ENCODE measurements at places on chromosomes 2 and 18.
A peak's percentile ranks its signal among the peaks of the same experiment; 100 is the strongest.

DNA sequence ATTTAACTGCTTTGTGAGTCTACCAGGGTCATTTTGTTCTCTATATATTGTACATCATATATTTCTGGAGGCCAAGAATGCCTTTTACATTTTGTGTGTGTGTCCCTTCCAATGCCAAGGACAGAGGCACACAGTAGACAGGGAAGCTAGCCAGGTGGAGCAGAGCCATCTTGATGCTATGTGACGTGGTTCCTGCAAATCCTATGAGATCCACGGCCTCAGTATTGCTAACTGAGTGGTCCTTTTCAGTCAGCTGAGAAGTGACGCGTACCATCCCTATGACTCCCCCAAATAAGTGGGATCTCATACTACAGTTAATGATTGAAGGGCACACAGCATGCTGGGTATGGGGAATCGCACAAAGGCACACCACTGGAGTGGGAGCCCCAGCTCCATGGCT lies 27.3 kb downstream of the CCDC141 start:
- no peak for DNase-seq

DNA sequence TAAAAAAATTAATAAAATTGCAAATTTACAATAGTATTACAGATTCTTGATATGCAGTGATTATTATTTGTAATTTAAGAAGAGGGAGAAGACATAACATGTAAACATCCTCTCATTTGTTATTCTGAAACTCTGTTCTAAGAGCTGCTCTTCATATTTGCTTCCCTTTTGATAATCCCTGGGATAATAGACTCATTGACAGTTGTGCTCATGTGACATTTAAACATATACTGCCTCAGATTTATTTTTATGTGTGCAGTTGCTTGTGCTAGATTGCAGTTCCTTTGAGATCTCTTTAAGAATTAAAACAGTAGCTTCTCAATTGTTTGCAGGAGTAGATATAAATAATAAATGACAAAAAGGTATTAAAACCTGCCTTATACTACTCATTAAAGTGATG lies 605.1 kb upstream of the CNTNAP5 start:
- DNase-seq = no peak

DNA sequence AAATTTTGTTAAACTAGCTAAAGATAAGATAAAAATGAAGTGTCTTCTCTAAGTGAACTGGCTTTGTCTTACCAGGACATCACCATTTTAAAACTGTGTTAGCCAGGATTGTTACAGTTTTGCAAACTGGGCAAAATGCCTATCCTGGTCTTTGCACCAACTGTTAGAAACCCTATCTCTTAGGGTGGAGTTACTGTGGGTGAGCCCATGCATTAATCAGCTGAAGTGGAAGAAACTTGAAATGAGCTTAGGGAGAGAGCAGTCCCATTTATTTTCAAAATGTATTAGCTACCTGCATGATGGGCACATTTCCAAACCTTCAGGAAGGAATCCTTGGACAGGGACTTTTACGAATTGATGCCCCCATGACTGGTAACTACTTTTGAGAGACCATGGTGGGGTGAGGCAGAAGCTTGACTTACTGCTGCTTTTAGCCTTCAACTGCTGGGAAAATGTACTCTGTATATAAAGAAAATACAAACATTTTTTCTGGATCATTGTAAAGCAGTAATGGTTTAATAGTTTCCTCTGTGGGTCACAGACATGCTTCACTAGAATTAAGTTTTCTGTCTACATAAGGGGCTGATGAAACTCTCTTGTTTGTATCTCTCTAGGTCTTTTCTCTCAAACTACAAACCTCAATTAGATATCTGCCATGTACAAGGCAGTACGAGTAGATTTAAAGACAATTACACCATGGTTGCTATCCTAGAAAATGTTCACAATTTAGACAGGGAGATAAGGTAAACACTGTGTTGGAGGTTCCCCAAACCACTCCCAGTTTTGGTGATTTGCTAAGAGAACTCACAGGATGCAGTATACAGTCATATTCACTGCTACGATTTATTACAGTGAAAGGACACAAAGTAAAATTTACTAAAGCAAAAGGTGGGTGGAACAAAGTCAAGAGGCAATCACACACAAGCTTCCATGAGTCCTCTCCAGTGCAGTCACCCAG lies 321.4 kb upstream of the MMADHC start:
- no peak for DNase-seq

GRCh38 chr2:61962095-61962984 lies 56.9 kb downstream of the COMMD1 start:
- no peak for DNase-seq

DNA sequence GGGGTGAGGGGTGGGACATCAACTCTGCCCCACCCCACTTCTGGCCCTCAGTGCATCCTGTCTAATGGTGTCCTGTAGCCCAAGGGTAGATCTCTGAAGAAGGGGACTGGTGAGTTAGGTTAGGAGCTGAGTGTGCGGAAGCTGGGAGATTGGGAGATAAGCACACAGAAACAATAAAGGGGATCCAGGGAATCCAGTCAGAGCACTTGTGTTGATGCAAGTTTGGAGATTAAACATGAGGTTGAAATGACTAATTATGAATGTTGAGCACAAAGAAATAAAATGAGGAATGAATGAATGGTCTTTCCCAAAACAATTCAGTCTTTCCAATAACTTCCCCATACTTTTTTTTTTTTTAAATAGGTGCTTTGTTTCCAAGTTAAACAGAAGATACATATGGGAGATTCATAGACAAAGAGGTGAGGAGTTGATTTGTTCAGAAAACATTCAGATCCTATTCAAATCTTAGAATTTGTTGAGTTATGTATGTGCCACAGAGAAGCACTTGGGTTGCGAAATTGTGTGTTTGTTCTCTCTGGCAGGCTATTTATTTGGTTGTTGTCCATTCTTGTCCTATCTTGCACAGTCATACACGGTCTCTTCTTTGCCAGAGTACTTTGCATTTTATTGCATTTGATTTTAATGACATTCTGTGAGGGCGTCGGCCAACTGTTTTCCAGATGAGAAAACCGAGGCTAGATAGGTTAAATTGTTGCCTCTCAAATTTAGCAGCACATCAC lies 31.6 kb upstream of the NABP1 start:
- DNase-seq = no peak

DNA sequence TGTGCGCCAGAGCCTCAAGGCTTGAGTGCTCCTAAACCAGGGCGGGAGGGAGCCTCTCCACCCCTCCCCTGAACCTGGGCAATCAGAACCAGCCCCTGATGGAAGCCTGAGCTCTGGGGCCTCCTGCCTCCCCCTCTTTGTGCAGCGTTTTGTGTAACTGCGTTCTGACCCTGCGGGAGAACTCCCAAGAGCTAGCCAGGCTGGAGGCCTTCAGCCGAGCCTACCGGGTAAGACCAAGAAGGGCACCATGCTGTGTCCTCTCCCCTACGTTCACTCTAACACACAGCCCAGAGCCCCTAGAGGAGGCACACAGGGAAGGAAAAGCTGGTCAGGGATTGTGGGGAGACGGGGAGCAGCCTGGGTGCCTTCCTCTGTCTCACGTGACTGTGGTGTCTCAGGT lies 108.0 kb downstream of the PLB1 start:
- no peak for DNase-seq

GRCh38 chr2:30997979-30998378 lies 140.3 kb downstream of the GALNT14 start:
- no peak for DNase-seq

GRCh38 chr2:155825876-155826275 lies 506.6 kb downstream of the NR4A2 start:
- no peak for DNase-seq

DNA sequence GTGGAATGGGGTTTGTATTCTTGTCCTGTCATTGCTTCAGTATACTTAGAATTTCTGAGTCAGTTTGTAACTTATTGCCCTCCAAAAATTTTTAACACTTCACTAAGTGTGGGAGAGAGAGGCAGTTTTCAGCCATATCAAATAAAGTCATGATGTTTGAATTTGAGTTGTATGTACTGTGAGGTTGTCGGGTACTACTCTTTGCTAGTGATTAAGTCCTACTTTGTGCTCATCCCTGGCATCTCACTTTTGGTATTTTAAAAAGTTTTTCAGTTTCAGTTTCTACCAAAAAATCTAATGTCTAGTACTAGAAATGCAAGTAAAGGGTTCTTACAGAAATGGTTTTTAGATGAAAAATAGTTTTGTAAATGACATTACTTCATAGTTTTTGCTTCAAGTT lies 40.7 kb downstream of the EIF5B start:
- no peak for DNase-seq

DNA sequence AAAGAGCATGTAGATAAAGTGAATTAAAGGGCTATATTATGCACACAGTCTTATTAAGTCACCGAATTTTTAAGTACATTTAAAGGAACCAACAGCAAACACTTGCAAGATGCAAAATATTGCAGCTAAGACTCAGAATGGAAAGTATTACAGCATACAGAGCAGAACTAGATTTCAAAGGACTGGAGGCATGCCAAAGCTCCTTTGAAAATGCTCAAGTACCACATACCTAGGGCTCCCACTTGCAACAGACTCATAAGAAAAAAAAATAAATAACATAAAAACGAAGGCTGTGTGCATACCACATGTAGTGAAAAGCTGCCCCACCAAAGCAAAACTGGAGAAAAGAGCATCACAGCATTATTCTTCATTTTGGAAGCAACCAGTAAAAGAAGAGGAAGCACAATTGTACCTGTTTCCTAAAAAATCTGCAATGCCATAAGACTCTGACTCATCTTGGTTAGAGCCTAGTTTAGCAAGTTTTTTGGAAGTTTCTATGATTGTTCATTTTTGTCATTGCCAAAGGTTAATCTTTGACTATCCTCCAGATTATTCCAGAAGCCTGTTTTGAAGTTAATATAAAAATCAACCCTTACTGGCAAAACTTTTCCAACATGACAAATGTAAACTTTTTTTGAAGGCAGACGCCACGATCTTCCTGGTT lies 306.0 kb upstream of the COL3A1 start:
- peak; percentile 77 for DNase-seq

GRCh38 chr2:69773206-69773605 lies 31.3 kb downstream of the ANXA4 start:
- DNase-seq = no peak

DNA sequence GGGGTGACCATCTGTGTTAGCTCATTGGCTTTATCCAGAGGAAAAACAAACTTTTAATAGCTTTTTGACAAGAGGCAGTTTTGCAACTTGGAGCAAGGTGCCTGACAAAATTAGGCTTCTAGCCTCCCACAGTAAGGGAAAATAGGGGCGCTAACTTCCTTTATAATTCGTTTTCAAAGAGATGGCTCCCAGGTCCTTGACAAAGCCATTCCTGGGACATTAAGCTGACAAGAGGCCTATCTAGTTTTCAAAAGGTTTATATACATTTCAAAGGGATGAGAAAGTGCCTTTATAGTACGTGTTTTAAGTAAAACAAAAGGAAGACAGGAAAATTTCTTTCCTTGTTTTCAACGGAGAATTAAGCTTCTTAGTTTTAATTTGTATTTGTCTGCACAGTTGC lies 159.4 kb upstream of the GCFC2 start:
- no peak for DNase-seq

GRCh38 chr2:226622484-226622883 lies 177.1 kb downstream of the IRS1 start:
- no peak for DNase-seq

- peak; percentile 38 for DNase-seq
Measured at GRCh38 chr2:203551778-203552177, 16.7 kb upstream of the RAPH1 start.

DNA sequence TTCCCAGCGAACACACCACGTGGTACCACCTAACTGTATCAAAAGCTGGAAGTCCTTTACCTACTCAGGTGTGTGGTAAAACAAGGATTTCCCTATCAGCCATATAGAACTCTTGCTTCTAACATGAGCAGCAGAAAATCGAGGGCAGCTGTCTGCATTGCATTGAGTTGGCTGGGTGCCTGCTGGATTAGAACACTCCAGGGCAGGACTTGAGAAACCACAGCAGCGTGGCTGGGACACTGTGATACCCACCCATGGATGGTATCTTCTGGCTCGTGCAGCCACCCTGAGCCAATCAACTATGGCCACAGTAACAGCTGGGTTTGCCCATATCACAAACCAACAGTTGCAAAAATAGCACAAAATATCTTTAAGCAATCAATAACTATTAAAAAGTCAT lies 188.3 kb downstream of the FBXO15 start:
- no peak for DNase-seq

DNA sequence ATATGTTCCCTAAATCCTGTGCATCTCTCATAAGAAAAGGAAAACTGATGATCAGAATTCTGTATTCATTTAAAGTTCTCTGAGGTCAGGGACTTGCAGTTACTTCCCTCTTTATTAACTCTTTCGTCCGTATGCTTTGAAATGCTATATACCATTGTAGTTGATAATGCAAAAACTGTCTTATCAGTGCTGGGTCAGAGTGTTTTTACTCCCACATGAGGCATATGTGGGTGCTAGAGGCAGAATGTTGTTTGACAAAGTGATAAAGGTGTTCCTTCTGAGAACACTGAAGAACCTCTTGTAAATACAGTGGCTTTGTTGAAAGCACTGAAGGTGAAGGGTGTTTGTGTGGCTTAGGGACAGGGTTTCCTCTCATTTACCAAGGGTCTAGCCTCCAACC lies 136.5 kb upstream of the NFATC1 start:
- no peak for DNase-seq

DNA sequence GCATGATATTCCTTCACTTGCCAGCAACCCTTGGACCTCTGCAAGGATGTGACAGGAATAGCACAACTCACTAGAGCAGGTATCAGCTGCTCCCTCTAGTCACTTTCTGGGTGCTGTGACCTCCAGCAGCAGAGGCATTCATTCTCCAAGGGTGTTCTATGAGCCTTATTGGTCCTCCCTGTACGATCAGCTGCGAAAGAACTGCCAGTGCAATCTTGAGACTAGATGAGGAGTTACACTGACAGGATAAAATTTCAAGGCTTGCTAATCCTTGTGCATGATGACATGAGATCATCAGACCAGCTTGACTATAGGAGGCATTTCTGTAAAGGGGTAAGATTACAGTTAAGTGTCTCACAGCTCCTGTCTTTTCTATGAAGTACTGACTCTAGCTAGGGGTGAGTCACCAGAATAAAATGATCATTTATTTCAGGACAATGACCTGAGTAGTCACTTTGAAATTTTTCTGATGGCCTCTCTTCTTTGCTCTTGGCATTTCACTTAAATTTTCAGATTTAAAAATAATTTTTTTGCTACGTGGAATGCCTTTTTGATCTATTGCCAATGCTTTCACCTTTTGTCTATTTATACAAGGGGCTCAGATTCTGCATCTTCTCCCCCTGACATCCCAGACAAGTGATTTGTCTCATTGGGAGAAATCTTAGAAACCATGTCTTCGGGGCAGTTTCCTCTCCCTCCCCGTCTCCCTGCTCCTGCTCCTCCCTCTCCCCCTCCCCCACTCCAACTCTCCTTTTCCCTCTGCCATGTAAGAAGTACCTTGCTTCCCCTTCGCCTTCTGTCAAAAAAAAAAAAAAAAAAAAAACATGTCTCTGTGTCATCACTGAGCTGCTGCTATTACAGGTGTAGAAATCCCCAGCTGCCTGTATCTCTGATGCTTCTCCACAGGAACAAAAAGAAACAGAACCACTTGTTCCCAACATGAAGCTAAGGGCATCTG lies 49.2 kb upstream of the FRZB start:
- DNase-seq = peak; percentile 74
